ENCODE measurements at places on chromosomes 2 and 18. TPM values are rescaled to one million over a fixed set of nuclear protein-coding genes. Genes with fewer than 3 reads are reported as not detected.

GRCh38 chr2:143807671-143808070, 678.5 kb downstream of the ARHGAP15 start:
- DNase-seq, result no peak

- DNase-seq, result no peak
Observed at GRCh38 chr2:47187069-47187468, 32.0 kb upstream of the STPG4 start.

GRCh38 chr2:180539541-180539940, 440.9 kb upstream of the UBE2E3 start:
- DNase-seq, result no peak

DNA sequence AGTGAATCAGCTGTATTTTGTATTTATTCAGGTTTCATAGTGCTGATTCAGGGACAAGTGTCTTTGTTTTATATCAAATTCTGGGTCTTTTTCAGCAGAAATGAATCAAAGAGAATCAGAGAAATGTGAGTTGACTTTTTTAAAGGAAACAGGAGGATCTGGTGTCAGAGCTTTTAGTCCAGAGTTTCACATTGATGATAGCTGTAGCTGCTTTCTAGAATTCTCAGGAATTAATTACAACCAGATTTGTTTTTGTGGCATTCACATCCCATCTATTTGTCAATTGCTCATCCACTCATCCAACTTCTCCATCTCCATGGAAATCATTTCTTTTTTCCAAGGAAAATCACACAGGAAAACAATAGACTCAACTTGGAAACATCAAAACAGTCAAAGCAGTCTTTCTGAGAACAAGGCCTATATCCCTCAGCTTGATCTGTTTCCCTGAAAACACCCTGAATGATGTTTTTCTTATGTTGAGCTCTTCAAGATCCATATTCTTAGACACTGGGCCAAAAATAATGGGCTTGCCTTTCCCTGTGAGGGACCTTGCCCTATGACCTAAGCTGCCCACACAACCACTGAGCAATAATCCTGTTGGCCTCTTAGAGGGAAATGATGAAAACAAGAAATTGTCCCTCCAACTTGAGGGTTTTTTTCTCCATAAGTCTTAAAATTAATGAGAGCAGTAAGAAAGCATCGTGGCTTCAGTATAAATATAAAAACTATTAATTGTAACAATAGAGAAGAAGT, 249.5 kb upstream of the FN1 start:
- no peak for DNase-seq

DNA sequence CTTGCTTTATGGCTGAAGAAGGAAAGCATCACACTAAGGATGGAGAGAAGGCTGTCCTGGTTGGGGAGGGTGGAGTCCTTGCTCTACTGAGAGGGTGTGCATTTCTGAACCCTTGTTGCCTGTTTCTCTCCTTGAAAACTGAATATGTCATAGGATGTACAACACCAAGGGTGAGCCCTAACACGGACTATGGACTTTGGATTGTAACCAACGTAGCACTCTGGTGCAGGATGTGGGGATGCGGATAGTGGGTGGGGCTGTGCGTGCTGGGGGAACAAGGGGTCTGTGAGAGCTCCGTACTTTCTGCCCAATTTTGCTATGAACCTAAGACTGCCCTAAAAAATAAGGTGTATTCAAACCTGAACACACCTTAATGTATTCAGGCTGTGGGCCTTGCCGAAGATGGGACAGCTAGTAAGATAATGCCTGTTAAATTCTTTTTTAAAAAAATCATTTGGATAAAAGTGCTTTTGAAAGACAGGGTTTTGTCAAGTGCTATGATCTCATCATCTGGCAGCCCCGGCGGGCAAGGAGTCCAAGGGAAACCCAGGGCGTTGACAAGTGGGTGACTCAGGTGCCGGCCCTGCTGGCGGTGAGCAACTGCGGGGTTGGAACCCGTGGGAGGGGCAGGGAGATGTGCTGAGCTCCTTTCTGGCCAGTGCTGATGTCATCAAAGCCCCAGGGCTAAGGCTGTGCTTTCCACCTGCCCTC, 54.0 kb downstream of the GATA6 start:
- DNase-seq, result peak; percentile 81

- DNase-seq, result peak; percentile 83
Observed at GRCh38 chr2:27262379-27263286, at the start of gene SLC30A3. Gene SLC30A3, minus strand, starts transcription at chr2:27263047. Its CDS starts 141 bp downstream, at chr2:27262906.

DNA sequence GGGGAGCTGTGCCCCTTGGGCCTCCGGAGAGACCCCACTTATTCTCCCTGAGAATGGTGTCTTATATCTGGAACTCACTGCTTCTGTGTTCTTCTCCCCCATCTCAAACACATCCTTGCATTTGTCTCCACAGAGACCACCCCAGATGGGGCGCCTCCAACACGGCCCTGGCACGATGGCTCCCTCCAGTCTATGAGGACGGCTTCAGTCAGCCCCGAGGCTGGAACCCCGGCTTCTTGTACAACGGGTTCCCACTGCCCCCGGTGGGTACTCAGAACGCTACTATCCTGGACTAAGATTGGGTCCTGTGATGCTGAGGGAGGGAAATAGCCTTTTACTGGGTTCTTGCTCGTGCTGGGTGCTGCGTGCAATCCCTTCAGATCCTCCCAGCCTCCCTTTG, 40.3 kb downstream of the TPO start:
- no peak for DNase-seq

DNA sequence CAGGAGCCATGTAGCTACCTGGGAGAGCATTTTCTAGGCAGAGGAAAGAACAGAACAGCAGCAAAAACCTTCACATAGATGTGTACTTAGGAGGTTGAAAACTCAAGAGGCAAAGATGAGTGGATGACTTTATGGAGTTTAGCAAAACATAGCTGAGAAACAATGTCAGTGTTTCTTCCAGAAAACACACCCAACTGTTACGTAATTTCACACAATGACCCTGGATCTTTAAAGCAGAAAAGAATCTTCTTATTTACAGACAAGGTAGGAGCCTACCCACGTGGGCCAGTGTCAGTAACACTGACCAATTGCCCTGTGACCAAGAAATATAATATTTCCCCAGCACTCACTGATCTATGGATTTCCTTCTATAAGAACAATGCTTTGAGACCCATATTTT, 254.6 kb downstream of the CDH20 start:
- no peak for DNase-seq

DNA sequence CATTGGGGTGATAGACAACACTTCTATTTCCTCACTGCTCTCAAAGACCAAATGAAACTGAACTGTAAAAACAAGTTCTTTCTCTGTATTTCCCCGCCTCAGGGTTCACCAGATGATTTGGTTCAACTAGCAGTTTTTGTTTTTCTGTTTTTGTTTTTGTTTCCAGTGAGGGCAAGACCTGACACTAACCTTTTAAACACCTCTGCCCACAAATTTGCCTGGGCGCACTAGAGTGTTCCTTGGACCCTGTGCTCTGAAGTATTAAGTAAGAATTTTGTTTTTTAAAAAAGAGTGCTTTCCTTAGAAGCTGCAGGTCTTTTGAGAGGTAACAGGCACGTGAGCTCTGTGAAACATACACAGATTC, 92.9 kb downstream of the DYSF start:
- DNase-seq, result no peak

DNA sequence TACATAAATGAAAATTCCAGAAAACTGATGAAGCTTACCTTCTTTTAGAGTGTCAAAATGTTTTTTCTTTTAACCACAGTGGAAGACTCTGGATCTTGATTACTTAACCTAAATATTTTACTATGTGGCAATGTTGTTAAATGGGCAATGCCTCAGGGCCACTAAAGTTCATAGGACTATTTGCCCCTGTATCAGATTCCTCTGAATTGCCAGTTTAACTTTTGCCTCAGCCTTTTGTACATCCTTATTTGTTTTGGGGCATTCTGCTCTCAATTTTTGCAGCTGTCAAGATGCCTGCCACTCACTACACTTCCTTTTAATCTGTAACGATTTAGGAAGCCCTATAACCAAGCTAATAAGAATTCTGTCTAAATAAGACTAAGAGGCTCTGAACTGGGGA, 31.7 kb upstream of the SERTAD2 start:
- no peak for DNase-seq

DNA sequence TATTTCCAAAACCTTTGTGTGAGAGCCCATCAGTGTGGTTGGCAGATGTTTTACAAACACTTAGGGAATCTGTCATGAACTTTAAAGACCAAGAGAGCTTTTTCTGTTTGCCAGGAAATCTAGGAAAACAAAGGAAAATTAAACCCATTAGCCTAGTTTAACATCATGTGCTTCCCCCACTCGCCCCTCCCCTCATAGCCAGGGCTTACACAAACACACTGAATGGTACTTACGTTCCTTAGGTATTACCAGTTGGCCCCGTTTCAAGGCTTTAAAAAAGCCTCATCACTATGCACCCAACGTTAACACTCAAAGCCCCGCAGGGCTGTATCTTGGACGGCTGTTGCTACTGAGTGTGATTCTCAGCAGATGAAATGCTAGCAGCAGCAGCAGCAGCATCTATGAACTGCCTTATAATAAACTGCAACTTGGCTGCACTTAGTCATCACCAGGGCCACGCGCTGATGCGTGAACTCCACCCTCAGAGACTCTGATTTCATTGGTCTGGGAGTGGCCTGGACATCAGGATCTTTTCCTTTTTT, 20.1 kb upstream of the TTC39C start:
- DNase-seq, result peak; percentile 65

GRCh38 chr2:3644246-3644525, 13.8 kb upstream of the ALLC start:
- no peak for DNase-seq

GRCh38 chr18:9810994-9811705, 74.6 kb upstream of the TXNDC2 start:
- no peak for DNase-seq

- DNase-seq, result no peak
Observed at GRCh38 chr18:54323970-54324369, 33.7 kb downstream of the STARD6 start.

- DNase-seq, result no peak
Observed at GRCh38 chr2:48430528-48431094, 99.3 kb upstream of the STON1 start.

DNA sequence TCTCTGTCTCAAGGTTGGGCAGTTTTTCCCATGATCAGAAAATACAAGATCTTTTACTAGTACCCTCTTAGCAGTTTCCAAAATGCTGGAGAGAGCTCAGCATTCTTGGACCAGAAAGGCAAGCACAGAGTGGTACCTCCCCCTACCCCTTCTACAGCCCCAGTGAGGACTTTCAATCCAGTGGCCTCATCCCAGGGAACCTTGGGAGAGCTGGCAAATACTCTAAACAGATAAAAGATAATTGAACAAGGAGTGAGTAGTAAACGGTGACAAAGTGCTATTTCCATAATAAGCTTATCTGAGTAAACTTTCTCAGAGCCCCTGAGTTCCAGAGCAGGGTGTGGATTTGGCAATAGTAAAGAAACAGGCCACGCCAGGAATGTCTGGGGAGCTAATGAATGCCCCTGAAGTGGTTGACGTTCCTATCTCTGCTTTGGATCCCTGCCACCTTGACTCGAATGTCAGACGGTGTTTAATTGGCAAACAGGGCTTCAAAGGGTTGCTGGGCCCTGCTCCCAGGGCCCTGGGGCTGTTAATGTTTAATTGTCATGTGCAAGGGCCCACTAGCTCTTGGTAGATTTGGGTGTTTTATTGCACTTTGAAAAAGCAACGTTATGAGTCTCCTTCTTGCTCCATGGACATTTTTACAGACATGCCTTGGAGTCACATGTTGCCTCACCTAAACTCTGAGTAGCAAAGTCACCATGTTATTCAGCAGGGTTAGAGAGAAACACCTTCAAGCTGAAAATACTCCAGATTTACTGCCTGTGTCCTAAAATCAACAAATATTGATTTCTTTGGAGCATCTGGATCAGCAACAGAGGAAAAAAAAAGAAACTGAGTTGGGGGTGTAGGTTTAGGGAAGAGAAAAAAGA, 239.9 kb downstream of the CYRIA start:
- DNase-seq, result no peak

- no peak for DNase-seq
Observed at GRCh38 chr2:127479219-127479825, 47.0 kb downstream of the IWS1 start.

- DNase-seq, result no peak
Observed at GRCh38 chr2:231546014-231546715, 15.9 kb upstream of the NMUR1 start.

- no peak for DNase-seq
Observed at GRCh38 chr2:144583741-144584453, 64.0 kb upstream of the ZEB2 start.

- DNase-seq, result no peak
Observed at GRCh38 chr2:104052356-104052755, 801.6 kb upstream of the POU3F3 start.

GRCh38 chr2:85661139-85661858, 6.7 kb downstream of the SFTPB start:
- no peak for DNase-seq

DNA sequence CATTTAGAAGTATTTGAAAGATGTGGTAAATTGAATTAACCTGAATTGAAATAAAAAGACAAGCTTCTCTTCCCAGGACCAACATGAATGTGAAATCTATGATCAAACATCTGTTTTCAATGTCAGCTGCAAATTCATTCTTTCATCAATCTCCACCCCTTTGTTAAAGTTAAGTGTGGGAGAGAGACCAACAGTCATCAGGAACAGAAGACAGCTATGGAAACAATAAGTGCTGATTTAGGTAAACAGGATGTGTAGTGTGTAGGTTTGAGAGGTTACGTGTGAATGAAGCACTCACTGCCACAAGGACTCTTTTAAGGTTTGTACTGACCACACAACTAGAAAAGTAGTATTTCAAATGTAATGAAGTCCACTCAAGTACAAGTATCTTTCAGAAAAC, 1659.8 kb upstream of the CELF4 start:
- no peak for DNase-seq

- no peak for DNase-seq
Observed at GRCh38 chr2:113777371-113777770, 20.9 kb upstream of the SLC35F5 start.

DNA sequence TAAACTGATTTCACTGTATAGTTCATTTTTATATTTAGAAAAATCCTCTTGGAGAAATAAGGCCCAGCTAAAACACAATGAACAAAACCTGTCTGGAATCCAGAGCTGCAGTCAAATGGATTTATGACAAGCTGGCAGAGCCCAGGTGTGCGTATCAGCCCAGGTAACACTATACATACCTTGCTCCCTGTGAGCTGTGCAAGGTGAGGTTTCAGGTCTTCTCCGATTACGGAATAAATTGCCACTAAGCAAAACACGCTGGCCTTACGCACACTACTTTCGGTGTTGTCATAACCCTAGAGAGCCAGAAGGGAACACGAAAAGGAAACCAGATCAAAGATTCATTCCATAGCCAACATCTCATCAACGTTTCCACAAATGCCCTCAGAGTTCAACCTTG, 61.9 kb upstream of the TFCP2L1 start:
- no peak for DNase-seq

Gene VWC2L
- not detected for total RNA-seq

Gene SLC5A7
- total RNA-seq, result 0.11 TPM

Gene CREG2
- not detected for total RNA-seq

Gene SCYGR4
- total RNA-seq, result not detected

Gene HAUS1
- 7.1 TPM for total RNA-seq

Gene ALLC
- not detected for total RNA-seq
